ENCODE measurements at places on chromosomes 1 and 21.

DNA sequence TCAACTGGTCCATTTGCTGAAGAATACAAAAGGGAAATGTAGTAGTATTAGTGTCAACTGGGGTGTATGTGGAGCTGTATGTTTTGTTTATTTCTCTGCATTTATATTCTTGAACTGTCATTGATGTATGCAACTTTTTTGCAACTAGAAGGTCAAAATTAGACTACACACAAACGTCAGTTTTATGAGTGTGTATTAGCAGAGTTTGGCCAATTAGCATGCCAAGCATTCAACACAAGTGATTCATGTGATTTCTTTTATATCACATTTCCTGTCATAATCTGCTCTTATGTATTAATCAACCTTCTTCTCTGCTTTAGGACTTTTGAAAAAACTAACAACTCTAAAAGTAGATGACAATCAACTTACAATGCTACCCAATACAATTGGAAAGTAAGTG, 211.1 kb downstream of the LRRC40 start:
- no peak for DNase-seq

DNA sequence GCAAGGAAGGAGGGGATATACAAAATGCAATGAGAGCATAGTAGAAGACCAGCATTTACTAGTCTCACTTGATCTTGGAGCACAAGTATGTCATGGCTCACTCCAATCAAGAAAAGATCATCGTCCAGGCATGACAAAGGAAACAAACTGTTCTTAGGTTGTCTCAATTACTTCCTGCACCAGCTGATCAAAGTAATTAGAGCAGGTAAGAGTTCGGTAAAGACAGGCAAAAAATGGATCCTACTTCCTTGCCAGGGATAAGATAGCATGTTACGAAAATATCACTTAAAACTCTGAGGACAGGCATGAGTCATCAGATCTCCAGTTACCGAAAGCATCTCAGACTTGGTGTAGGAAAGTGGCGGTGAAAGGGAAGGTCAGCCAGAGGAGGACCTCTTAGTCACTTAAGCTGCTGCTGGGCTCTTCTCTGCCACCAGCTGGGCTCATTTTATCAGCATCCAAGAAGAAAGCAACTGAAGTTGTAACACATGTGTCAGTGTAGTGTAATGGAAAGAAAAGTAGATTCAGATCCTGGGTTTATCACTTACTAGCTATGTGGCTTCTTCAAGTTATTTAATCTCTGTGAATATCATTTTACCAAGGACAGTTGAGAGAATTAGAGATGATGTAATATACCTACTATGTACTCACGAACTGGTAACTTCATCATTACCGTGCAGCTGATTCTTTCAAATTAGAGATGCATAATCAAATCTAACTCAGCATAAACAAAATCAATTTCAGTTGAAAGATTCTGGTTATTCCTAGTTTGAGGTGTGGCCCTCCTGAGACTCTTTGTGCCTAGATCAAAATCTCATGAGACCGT, 46.8 kb downstream of the XCL1 start:
- no peak for DNase-seq

DNA sequence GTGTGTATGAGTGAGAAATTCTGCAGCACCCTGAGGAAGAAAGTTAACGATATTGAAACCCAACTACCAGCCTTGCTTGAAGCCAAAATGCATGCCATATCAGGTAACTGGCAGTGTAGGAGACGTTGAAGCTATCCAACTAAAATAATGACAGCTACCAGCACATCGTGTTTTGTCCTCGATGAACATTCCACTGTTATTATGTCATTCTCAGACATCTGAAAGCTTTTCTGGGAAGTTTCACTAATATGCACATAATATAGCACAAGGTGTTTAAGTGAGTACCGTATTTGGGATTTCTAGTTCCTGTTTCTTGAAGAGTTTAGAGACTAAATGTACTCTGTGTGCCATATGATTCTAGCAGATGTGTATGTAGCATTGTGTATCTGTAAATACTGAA, 173.5 kb downstream of the DISC1 start:
- no peak for DNase-seq

DNA sequence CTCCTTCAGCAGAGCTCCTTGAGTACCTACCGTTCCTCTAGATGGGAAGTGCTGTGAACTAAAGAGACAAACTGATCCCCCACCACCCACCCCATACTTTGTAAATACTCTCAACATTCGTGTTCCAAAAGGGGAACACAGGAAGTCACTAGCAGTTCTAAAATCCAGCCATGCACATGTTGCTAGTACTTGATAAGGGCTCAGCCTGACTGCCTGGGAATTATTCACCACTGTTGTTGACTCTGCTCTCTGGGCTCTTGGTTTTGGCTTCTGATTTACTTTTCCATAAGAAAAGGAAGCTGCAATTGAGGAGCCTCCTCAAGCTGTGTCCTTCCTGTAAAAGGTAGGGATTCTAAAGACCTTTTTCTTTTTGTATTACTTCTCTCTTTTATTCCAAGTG, 67.5 kb downstream of the IVNS1ABP start:
- DNase-seq = no peak

- DNase-seq = no peak
These were observed 296.9 kb upstream of the RUNX1 start for GRCh38 chr21:35345954-35346353.

- DNase-seq = no peak
These were observed 12.9 kb downstream of the CRABP2 start for GRCh38 chr1:156692441-156692924.

DNA sequence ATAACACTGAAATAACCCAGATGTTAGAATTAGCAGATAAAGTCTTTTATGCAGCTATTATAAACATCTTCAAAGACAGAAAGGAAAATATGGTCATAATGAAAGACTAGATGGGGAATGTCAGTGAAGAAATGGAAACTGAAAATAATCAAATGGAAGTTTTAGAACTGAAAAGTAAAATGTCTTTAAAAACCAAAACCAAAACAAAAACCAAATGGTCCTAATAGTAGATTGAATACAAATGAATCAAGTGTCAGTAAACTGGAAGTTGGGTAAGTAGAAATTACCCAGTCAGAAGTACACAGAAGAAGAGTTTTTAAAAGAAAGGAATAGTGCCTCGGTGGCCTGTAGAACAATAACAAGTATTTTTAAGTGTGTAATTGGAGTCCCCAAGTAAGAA, 72.7 kb downstream of the SYCP1 start:
- no peak for DNase-seq

All from right renal pelvis (tissue), 4 donors.